ENCODE measurements at places on chromosomes 7 and 10.
A peak's percentile ranks its signal among the peaks of the same experiment; 100 is the strongest.

DNA sequence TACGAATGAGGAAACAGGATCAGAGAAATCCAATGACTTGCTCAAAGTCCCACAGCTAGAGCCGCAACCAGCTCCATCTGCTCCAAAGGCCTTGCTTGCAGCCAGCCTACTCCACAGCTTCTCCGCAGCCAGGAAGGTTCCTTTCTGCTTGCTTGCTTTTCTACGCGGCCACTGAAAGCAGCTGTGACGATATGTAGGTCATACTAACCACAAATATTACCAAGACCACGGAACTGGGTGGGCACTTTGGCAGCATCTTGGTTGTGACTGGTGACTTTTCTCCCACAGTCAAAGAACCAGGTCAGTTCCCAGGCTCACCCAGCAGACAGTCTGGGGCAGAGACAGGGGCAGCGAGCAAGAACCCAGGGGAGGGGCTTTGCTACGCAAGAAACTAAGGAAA is 86.4 kb downstream of the FAM53B start:
- peak; percentile 63 for DNase-seq

DNA sequence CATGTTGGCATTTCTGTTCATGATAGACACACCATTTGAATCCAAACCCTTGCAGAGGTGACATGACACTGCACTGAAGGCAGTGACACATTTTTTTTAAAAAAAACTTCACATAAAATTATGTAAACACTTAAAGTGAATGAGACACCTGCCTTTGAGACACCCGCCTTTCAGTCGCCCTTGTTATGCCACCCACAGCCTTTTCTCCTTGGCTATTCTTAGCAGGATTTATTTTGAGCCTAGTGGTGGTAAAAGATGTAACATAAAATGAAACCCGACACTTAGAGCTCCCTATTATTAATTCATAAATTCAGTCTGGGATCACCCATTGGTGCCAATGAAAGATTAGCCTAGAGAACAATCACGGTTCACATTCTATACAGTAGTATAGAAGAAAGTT is 161.3 kb downstream of the DYNC1I1 start:
- DNase-seq: no peak

DNA sequence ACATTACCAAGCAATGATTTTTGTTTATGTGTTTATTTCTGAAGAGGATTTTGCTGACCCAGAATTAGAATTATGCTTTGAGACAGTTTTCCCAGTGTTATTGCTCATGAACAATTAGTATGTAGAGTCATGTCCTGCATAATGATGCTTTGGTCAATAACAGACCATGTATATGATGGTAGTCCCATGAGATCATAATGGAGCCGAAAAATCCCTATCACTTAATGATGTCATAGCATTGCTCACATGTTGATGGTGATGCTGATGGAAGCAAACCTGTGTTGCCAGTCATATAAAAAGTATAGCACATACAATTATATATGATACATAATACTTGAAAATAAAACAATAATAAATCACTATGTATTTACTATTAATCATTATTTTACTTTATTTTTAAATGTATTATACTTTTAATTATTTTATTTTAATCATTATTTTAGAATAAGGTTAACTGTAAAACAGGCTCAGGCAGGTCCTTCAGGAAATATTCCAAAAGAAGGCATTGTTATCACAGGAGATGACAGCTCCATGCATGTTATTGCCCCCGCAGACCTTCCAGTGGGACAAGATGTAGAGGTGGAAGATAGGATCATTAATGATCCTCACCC is 33.5 kb downstream of the AHR start:
- no peak for DNase-seq

- DNase-seq: no peak
These were observed 46.8 kb upstream of the GLCCI1 start for GRCh38 chr7:7921830-7922229.
